ENCODE measurements at places on chromosomes 13 and 19.

DNA sequence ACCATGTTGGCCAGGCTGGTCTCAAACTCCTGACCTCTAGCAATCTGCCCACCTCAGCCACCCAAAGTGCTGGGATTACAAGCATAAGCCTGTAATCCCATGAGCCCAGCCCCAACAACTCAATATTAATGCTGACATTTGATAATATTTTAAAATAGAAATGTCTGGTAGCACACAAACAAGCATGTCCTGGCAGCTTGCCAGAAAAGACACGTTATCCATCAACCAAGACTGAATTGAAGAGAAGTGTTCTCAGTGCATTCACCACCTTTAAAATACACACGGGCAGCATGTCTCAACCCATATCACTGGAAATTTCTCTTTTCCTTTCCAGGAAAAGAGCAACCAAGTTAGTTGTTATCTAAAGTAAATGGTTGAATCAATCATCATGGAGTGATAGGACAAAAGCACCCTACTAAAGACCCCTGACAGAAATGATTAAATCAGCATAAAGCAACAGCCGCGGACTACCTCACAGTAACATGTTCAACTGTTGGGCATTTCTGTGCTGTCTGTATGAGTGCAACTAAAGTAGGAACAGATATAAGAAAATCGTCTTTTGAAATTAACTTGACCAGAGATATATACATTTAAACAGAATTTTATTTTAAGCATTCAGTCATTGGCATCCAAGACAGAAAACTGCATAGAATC, 25.0 kb downstream of the LHFPL6 start:
- no peak for DNase-seq

- DNase-seq, result no peak
Measured at GRCh38 chr19:28322491-28322890, 890.5 kb downstream of the UQCRFS1 start.

DNA sequence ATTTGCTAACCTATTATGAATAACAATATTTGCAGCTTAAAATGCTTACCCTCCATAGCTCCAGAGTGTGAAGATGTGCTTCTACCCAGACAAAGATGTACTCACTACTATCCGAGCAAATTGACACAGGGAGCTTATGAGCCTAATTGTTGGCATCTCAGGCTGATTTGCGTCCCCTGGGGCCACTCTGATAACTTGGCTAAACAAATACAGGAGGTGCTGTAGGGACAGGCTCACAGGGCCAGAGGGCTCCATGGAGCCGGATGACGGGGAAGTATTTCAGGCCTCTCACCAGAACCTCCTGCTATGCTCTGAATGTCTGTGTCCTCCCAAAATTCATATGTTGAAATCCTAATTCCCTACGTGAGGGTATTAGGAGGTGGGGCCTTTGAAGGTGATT, 26.7 kb upstream of the C19orf12 start:
- no peak for DNase-seq

GRCh38 chr19:48841047-48841446, 4.8 kb upstream of the HSD17B14 start:
- no peak for DNase-seq

DNA sequence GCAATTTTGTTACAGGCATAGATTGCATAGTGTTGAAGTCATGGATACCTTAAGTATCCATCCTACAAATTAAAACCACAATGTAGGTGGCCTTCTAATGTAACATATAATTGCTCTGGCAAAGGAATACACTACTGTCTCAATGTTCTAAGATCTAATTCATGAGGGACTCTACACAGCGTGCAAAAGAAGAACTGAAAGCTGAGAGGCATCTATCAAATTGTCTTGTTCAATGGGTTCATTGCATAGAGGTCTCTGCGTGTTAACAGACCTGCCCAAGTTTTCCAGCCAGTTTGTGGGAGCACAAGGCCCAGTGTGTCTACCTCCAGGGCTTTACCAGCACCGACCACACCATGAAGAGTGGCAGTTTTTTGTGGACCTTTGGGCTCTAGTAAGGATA, 451.4 kb downstream of the ITGBL1 start:
- DNase-seq, result no peak

GRCh38 chr13:99962242-99962641, 9.3 kb downstream of the ZIC5 start:
- no peak for DNase-seq

DNA sequence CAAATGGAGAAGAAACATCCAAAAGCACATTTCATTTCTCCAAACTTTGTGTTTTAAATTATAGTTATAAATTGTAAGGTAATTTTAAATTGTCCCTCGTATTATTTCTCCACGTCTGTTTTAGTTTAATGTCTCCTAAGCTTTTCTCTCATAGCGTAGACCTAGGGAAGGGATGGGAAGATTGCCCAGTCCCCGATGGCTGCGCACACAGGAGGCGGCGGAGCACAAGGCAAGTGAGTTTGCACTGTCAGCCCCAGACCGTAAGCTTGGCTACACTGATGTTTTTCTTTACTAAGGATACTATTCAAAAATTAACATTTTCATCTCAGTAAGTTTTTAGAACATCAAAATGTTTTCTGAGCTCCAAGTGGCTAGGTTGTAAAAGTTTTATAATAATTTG, 72.3 kb downstream of the GPR12 start:
- no peak for DNase-seq

Measured in T47D (cell line).